ENCODE measurements at places on chromosomes 5 and 9.
A peak's percentile ranks its signal among the peaks of the same experiment; 100 is the strongest.

GRCh38 chr9:1267141-1267570 lies 217.0 kb downstream of the DMRT2 start:
- DNase-seq: no peak

- DNase-seq: peak; percentile 6
These were observed 47.6 kb downstream of the ACO1 start for GRCh38 chr9:32431940-32432555.

DNA sequence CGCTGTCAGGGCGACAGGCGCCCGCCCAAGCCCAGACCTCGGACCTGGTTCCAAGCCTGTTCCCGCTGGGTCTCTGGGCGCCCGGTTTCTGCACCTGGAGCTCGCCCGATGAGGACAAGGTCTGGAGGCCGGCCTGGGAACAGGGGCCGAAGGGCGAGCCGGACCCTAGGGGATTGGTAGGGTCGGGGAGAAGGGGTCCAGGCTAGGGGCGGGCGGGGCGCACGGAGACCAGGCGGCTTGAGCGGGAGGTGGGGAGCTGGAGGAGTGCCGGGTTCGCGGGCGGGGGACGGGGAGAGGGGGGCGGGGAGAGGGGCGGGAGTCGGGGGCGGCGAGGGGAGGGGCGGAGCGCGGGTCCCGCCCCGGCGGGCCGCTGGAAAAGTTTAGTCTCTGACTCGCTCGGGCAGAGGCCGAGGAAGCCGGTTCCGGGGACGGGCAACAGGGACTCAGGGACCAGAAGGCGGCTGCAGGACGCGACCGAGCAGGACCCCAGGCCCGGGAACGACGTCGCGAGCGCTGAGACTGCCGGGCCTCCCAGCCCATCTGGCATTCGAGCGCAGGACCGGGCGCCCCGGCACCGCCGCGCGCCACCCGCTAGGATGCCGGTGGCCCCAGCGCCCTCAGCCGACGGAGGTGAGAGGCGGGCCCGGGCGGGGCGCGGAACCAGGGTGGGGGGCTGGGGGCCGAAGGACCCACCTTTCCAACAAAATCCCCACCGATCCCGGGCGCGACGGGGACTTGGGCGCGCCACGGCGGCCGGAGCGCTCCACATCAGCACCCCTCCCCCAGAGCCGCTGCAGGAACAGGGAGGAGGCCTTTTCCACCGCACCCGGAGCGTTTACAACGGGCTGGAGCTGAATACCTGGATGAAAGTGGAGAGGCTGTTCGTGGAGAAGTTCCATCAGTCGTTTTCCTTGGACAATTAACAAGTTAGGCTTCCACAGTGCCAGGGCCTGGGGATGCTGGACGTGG lies at the start of gene S1PR3:
Gene S1PR3, plus strand, starts transcription at position 403 of the 969 bp plus-strand sequence. CDS start 9,733 bp downstream, outside the sequence.
- peak; percentile 36 for DNase-seq

DNA sequence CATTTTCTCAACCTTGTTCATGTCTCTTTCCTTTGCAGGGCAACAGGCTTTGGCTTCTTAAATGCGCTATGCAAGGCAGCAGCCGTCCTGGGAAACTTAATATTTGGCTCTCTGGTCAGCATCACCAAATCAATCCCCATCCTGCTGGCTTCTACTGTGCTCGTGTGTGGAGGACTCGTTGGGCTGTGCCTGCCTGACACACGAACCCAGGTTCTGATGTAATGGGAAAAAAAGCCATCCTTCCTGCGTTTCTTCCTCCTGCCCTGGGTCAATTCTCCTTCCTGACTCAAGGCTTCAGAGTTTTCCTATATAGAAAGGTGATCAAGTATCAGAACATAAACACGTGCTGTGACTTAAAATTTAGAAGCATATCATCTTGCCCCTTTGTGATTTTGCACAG lies 77.8 kb upstream of the IQGAP2 start:
- no peak for DNase-seq

GRCh38 chr5:136034492-136034891 lies 5.7 kb downstream of the TGFBI start:
- DNase-seq: no peak

DNA sequence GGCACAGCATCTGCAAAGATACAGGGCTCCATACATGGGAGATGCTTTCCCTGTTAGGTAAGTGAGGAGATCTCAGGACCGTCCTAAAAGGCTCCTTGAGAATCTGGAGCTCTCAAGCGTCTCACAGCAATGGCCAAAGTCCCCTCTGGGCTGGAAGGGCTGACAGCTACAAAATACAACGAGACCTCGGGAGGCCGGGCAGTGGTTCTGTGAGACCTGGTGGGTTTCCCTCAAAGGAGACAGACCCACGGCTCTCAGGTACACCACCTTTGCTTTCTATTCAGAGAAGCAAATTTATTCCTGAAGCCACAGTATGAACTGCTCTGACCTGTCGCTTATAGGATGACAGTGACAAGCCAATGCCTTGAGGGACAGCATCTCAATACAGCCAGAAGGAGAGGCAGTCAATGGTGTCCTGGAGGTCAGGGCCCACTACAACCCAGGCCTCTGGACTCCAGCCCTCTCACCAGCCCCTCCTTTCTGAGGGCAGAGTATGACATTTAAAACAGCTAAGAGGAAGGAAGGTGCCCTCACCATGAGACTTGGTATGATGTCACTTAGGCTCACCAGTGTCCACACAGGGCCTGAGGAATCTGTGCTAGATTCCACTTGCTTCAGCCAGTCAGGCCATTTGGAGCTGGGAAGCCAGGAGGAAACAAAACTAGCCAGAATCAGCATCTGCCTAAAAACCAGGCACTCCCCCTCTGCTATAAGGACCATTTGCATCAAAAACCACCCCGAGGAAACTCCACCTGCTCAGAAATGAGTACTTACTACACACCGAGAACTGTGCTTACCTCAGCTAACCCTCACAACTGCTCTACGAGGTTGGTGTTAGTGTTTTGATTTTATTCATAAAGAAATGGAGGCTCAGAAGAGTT lies 86.5 kb upstream of the FSTL4 start:
- no peak for DNase-seq

GRCh38 chr5:171321447-171321846 lies 12.4 kb downstream of the TLX3 start:
- no peak for DNase-seq

GRCh38 chr5:148740966-148741742 lies 85.3 kb upstream of the ADRB2 start:
- DNase-seq: peak; percentile 44

- no peak for DNase-seq
These were observed 125.5 kb downstream of the DCP2 start for GRCh38 chr5:113102121-113102531.

- DNase-seq: no peak
These were observed 265.1 kb downstream of the IRX2 start for GRCh38 chr5:2486373-2486772.

DNA sequence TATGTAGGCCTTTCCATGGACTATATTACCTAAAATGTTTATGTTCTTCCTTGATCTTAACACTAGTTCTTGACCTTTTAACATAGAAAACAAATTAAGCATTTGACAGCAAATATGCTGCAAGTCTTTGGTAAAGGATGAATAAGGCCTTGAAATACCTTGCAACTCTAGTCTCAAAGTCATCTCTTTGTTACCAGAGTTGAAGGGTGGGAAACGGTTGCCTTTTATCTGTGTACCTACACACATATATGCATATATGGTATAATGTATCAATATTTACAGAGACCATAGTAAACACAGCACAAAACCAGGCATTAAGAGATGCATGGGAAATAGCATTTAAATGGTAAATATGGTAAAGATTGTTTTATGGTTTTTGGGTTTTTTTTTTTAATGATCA lies 16.5 kb downstream of the KIF2A start:
- DNase-seq: no peak

DNA sequence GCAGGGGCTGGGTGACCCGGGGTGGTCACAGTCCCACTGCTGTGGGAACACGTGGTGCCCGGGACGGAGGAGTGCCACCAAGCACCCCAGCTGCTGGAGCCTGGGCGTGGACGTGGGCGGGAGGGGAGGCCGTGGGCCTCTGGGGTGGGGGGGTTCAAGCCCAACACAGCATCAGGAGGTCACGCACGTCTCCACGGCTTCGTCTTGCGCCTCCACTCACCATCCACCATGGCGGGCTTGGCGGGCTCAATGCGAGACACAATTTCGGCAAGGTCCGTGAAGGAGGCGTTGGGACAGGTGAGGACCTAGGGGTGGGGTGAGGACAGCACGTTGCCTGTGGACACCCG lies 2.2 kb upstream of the NSMF start:
- DNase-seq: no peak

GRCh38 chr9:526904-527591 lies 312.4 kb downstream of the DOCK8 start:
- DNase-seq: no peak

- no peak for DNase-seq
These were observed 153.3 kb downstream of the CARTPT start for GRCh38 chr5:71872311-71872864.

DNA sequence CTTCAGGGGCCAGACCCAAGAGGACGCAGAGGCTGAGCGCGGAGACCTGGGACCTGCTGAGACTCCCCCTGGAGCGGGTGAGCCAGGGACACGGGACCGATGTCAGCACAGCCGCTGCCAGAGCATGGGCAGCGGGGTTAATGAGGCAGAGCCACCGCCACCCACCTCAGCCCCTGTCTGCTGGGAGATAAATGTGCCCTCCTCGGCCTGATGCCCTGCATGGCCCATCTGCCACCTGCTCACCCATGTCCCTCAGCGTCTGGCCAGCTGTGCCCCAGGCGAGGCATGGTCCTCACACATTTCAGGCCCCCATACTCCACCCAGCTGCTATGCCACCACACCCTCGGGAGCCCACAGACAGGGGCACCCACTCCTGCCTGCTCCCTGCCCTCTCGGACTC lies 14.9 kb downstream of the DNLZ start:
- DNase-seq: no peak

GRCh38 chr9:33452828-33453271 lies 5.5 kb upstream of the AQP3 start:
- no peak for DNase-seq

GRCh38 chr9:121369595-121370265 lies at the start of gene STOM:
STOM (minus strand) TSS chr9:121370250; CDS start chr9:121370187, 63 bp downstream.
- peak; percentile 46 for DNase-seq

- no peak for DNase-seq
These were observed 33.5 kb downstream of the FAF2 start for GRCh38 chr5:176481711-176482110.

DNA sequence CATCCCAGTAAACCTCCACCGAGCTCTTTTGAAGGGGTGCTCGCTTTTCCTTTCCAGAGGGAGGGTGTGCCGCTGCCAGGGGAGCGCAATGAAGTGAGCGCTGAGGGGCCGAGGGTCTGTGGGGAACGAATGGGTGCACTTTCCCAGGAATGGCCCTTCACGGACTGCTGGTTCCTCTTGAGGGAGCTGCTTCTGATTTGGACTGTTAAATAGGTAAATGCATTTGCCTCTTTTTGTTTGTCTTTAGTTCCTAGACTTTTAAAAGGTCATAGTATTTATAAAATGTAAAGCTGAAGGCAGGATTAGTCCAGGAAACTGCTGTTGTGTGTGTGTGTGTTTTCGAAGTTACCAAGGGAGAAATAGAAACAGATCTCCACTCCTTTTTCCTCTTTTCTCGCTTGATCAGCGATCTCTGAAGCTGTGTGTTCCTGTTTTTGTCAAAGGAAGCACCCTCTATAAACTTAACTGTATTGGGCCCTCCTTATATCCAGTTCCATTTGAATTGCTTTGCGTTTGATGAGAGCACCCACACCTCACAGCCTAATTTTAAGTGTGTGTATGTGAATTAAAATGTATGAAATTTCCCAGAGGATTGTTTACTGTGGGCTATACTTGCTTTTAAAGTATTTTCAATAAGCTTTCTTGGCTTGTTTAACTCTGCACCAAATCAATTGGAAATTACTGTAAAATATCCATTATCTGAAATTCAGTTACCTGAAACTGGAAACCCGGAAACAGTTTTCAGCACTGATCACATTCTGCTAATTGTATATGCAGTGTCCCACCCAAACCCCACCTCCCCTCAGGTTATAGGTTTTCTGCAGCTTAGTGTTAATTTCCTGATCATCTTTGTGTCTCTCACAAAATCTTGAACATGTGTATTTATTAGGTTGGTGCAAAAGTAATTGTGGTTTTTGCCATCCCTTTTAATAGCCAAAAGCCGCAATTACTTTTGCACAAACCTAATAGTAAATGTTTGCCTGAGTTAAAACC lies 966 bp downstream of the SNX2 start:
- DNase-seq: no peak

DNA sequence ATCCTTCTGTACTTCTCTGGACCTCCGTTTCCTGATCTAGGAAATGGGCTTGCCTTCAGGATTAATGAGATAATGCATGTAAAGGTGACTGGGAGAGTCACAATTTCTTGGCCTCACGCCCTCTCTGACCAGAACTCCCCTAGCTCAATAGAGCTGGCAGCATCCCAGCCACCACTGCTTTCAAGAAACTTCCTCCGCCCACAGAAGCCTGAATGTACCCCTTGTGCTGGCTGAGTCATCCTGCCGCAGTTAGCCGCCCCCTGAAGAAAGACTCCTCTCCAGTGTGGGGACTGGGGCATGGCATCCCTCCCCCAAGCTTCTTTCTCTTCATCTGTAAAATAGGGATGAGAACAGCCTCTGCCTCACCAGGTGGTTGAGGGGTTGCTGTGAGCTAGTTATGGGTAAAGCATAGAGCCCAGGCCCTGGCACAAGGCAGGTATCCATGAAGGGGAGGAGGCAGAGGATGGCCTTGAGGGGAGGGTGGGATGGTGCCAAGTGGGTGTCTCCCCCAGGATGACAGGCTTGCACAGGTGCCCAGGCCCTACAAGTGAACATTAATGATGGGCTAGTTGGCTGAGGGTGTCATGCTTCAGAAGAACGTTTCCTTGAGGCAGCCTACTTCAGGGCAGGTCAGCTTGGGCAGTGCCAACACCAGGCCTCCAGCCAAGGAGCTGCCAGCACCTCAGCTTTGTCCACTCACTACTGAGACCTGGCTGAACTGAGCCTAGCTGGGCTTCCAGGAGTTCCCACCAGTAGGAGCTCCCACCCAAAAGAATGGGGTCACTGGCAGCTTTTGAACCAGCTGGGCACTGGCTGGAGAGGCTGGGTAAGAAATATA lies 3.4 kb downstream of the PDLIM4 start:
- DNase-seq: no peak

GRCh38 chr5:148730270-148730669 lies 75.9 kb upstream of the HTR4 start:
- no peak for DNase-seq

- DNase-seq: no peak
These were observed 30.8 kb upstream of the ENHO start for GRCh38 chr9:34553511-34554021.

- DNase-seq: no peak
These were observed 30.9 kb upstream of the RGMB start for GRCh38 chr5:98742396-98743073.

All from forelimb muscle (tissue), 1 donor.